T-helper 22 cell (primary cell): ENCODE measurements at places on chromosomes 11 and 22.

- no peak for DNase-seq
Measured at GRCh38 chr11:14861680-14862079, 30.4 kb downstream of the CYP2R1 start.

DNA sequence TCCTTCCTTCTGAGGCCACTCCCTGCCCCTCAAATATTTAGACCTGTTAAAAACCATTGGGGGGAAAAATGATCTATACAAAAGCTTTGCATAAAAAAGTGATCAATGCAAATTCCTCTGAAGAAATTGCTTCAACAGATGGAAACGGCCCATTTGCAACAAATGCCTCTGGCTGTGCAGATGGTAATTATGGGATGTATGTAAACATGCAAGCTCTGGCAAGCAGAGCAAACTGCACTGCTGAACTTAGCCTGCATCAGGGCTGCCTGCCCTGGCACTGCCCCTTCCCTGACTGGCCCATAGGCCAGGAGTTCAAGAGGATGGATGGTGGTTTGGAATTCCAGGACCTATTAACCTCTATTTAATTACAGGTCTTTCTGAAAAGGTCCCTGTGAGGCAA, 388.7 kb downstream of the MIAT start:
- DNase-seq, result no peak

DNA sequence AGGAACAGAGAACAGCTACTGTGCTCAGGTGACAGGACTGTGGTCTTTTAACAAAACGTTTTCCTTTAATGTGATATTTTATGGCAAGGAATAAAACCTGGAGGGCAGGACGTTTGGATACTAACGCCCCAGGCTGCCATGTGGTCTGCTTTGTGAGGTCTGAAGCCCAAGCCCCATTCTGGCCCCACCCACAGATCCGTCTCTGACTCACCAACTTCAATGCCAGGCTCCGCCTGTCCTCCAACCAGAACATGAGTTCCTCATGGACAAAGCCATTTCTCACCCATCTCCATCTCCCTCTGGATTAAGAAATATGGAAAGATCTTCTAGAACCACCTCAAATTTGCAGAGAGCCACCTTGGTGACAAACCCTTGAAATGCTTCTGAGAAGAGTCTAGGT, 148.8 kb downstream of the CRYBB2 start:
- no peak for DNase-seq

DNA sequence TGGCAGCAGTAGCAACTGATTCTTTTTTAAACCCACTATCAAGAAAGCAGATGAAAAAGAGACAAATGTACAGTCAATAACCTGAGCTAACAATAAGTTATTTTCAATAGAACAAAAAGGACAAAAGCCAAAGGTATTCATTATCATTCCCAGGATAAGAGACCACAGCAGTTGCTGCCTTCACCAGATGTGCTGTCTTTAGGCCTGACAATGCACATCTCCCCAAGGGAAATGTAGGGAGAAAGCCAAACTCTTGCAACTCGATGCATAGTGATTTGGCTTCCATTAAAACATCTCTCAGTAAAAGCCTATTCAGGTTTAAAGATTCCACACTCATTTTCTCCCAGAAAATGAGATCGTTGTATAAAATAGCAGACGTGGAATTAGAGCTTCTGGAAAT, 210.7 kb downstream of the METTL15 start:
- DNase-seq, result no peak

GRCh38 chr11:134349802-134350355, 18.1 kb downstream of the GLB1L2 start:
- no peak for DNase-seq

DNA sequence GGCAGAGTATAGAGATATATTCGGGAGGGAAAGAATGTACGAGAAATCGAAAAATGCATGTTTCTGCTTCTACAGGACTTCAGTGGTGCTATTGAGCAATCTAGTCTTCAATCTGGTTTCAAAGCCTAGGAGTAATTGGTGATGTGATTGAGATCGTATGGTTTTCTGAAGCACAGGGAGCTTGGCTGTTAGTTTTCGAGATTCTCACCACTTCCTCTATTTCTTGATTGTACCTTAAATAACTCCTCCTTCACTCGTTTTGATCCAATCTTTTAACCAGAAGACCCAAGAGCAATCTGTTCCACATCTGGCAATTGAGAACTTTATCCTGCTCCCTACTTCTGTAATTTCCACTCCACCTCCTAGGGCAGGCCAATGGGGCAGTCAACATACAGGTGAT, 518 bp downstream of the CCDC179 start:
- DNase-seq, result no peak

GRCh38 chr22:45962756-45963324, 14.1 kb downstream of the WNT7B start:
- no peak for DNase-seq

- no peak for DNase-seq
Measured at GRCh38 chr11:66251809-66252208, 16.6 kb upstream of the RAB1B start.

DNA sequence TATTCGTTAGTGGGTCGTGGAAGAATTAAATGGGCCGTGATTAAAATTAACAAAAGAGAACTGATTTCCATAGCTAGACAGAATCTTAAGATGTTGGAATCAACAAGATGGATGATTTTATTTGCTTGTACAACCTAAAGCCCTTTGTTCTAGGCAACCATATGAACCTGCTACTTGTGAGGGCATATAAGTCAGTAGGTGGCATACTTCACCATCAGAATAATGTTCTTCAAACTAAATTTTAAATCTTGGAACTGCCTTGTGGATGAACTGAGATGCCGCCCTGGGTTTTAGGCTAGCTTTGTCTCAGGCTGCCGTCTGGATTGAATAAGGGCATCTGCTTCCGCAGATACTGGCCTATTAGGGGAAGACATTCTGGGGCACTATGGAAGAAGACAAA, 40.9 kb downstream of the CSRP3 start:
- DNase-seq, result no peak

- DNase-seq, result no peak
Measured at GRCh38 chr11:67400942-67401494, 640 bp downstream of the PPP1CA start.

DNA sequence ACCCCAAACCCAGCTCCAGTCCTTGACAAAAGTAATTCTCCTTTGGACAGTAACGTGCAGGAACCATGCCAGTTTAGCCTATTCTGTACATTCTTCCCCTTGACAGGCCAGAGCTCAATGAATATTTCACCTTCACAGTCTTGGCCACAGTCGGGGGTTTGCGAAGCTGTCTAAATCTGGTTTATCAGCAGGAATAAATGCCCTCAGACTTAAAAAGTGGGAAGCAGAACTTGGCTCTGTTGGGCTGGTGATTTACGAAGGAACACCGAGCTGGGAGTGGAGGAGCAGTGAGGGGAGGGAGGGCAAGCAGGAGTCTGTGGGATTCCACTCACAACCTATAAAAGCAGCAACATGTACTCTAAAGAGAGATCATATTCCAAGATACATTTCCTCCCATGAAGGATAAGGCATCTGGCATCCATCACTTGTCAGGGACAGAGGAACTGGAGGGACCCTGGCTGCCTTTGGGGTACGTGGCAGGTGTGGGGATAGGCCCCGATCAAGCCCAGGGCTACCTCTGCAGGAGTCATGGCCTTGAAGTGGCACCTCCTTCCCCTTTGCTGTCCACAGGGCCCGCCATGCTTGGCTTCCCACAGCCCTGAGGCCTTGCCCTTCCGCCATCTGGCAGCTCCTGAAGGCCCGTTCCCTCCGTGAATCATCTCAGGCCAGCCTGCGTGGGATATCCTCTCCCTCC, 154.3 kb downstream of the ADAMTS15 start:
- DNase-seq, result no peak

DNA sequence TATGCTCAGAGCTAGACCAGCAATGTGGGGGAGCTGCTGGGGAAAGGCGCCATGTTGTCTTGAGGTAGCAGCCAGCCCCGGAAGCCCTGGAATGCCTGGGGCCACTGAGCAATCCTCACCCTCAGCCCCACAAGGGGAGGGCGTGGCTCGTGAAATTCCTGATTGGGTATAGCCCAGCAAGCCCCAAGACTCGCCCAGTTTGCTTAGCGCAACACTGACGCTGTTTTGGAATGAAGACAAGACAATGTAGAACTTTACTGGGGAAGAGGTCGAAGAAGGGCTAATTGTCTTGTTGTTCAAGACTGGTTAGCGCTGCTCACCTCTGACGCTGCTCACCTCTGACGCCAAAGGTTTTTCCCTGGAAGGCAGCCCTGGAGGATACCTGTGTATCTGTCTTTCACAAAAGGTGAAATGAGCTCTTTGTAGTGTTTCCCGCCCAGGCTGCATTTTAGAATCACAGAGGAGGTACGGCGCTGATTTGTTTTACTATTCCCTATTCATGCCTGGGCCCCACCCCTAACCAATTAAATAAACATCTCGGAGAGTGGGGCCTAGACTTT, 47.6 kb downstream of the ST3GAL4 start:
- DNase-seq, result no peak

- no peak for DNase-seq
Measured at GRCh38 chr11:85299258-85299942, 327.7 kb downstream of the DLG2 start.

- no peak for DNase-seq
Measured at GRCh38 chr22:41398921-41399320, 17.2 kb downstream of the TEF start.

DNA sequence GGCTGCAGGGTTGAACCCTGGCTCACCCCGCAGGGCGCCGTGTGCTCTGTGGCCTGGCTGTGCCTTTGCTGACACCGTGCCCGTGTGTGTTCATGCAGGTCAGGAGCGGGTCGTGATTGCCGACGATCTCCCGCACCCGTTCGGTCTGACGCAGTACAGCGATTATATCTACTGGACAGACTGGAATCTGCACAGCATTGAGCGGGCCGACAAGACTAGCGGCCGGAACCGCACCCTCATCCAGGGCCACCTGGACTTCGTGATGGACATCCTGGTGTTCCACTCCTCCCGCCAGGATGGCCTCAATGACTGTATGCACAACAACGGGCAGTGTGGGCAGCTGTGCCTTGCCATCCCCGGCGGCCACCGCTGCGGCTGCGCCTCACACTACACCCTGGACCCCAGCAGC, 47.0 kb upstream of the PPP6R3 start:
- DNase-seq, result no peak

DNA sequence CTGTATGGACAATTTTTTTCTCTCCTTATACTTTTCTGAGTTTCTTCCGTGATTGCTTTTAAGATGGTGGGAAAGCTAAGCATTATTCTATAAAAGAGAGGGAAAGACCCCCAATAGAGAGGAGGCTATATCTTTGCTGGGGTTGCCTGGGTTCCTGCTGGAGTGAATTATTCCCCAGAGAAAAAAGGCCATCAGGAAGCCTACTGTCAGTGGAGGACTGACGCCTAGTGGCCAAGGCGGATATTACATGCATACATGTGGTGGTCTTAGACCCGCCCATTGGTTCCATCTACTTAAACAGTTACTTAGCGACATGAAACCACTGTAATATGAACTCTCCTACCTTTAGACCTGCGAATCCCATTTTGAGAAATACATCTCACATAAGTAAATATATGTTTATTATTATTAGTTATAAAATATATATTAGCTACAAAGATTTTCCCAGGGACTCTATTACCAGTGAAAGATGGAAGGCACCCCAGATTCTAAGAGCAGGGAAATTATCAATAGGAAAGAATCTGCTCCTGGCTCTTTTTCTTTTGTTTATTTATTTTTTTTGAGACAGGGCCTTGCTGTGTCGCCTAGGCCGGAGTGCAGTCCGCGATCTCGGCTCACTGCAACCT, 15.7 kb upstream of the PGA3 start:
- DNase-seq, result peak; percentile 44

DNA sequence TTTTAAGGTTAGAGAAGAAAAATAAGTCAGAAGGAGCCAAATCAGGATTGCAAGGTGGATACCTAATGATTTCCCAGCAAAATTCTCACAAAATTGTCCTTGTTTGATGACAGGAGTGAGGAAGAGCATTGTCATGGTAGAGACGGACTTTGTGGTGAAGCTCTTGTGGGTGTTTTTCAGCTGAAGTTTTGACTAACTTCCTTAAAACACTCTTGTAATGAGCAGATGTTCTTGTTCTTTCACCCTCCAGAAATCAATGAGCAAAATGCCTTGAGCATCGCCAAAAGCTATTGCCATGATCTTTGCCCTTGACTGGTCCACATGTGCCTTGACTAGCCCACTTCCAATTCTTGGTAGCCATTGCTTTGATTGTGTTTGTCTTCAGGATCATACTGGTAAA, 20.0 kb downstream of the CALCB start:
- no peak for DNase-seq

DNA sequence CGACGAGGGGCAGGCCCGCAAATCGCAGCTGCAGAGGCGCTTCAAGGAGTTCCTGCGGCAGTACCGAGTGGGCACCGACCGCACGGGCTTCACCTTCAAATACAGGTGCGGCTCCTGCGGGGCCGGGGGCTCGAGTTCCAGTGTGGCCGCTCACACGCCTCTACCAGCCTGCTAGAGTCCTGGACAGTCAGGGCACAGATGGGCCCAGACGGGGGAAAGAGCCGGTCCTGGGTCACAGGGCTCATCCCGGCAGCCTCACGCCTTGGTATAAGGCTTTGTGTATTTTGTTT, 506 bp downstream of the MCM5 start:
- no peak for DNase-seq

GRCh38 chr22:42388130-42388797, 43.9 kb downstream of the NFAM1 start:
- DNase-seq, result no peak

GRCh38 chr11:27973851-27974536, 134.0 kb downstream of the KIF18A start:
- no peak for DNase-seq

GRCh38 chr11:44964526-44965209, 14.0 kb upstream of the TP53I11 start:
- DNase-seq, result no peak

DNA sequence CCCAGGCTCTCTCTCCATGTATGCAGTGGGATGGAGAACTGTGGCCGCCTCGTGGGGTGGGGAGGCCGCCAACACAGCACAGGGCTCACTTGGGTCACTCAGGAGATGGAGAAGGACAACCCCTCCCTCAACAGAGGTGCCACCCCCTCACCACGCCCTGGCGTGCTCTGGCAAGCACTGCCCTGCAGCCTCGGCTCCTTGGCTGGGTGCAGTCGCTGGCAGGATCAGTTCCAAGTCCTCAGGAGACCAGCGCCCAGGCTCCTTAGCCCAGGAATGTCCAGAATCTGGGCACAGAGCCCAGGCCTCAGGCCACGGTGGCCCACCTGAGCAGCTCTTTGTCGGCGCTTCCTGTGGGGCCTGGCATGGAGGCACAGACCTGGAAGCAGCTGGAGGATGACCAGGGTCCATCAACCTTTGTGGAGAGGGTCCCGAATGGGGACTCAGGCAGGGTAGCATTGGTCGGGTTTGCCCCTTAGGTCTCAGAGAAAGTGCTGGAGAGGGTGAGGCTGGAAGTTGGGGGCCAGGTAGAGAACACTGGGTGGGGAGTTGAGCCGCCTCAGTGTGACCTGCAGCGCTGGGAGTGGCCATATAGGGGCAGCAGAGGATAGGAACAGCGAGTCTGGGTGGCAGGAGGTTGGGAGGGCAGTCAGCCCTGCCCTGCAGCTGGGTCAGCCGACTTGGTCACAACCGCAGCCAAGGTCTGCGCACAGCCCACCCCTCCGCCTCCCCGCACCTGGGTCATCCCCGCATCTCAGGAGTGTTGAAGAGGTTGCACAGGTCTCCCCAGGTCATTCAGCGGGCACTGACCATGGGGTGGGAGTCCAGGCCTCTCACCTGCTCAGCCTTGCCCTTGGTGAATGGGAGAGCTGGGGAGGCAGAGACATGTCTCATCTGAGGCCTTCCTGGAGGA, 8.2 kb downstream of the SUSD2 start:
- DNase-seq, result no peak

GRCh38 chr11:32006799-32007388, 84.0 kb upstream of the RCN1 start:
- no peak for DNase-seq
